ENCODE measurements at places on chromosomes 6 and 20. TPM values are rescaled to one million over a fixed set of nuclear protein-coding genes. Genes with fewer than 3 reads are reported as not detected.
A peak's percentile ranks its signal among the peaks of the same experiment; 100 is the strongest.

Gene L3MBTL3
- 1.4 TPM for total RNA-seq

GRCh38 chr6:142918339-142919042 lies 26.5 kb downstream of the HIVEP2 start:
- DNase-seq: peak; percentile 62

Gene TNNC2
- 3,666 TPM for total RNA-seq

GRCh38 chr6:121748850-121749249 lies 313.4 kb downstream of the GJA1 start:
- no peak for DNase-seq

GRCh38 chr20:48190757-48191156 lies 405.5 kb upstream of the SULF2 start:
- DNase-seq: no peak

DNA sequence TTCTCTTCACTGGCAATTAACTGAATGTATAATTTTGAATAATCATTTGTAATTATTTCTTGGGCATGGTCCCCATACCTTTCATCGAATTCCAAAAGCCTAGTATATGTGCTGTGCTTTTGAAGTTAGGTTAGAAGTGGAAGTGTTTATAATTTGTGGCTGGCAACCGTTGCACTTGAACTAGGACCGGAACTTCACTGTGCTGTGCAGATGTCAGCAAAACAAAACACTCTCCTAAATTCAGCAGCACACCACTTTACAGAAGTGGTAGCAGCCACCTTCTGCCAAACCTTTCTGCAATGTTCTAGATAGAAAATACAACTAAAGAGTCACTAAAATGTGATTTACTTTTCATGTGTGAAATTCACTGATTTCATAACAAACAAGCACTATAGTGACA lies 111.9 kb downstream of the FAM83B start:
- no peak for DNase-seq

DNA sequence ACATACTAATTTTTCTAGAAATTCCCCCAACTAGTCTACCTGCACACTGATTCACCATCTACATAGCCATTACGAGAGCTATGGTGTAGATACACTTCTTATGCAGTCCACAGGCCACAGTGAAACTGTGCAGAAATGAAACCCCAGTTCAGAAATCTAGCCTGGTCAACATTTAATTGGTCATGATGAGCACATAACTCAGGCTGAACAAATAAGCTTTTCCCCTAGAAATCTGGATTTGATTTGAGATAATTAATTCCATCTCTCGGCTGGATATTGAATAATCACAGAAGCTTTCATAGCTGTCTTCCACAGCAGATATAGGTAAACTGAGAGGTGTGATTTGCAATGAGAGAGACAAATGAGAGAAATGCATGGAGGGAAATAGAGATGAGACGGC lies 22.6 kb upstream of the TINAG start:
- DNase-seq: no peak

Gene SLC22A7
- not detected for total RNA-seq

- no peak for DNase-seq
Measured at GRCh38 chr6:15293674-15294073, 47.8 kb downstream of the JARID2 start.

GRCh38 chr6:111423960-111424846 lies 58.8 kb downstream of the REV3L start:
- no peak for DNase-seq

- DNase-seq: no peak
Measured at GRCh38 chr6:17602888-17603287, 2.8 kb downstream of the FAM8A1 start.
